Stromal cell of bone marrow (primary cell): ENCODE measurements at places on chromosomes 5 and 9.

DNA sequence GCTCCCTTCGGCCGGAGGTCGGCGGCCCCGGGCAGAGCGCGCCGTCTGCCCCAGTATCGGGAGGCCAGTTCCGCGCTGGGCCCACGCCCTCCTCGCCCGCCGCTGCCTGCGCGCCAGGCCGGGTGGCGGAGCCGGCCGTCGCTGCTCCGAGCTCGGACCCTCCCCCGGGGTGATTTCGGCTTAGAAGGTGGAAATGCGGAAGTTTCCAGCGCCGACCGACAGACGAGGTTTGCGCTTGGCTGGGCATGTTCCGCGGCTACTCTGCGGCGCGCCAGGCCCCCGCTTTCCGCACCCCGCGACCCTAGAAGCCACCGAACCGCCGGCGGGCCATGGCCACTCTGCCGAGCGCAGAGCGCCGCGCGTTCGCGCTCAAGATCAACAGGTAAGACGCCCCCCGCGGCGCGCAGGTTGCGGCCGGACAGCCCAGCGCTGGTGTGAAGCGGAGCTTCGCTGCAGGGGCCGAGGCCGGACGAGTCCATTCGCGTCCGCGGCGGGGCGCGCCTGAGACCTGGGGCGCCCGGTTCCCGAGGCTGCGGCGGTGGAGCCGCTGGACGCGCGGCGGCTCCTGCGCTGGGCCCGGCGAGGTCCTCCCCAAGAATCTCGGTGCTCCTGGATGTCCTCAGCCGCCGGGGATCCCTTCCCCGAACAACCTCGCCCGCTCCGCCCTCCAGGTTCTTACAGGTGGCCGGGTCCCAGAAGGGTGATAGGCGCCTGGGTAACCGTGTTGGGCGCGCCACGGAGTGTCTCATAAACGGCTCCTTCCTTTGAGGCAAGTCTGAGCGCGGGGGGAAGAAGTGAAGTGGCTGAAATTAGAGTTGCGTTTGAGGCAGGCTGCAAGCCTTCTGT, at the start of gene DOCK8:
Gene DOCK8 (plus strand): TSS at position 218 of the 846 bp plus-strand sequence. CDS start 112 bp downstream, at position 330.
- no peak for DNase-seq

- DNase-seq = no peak
Observed at GRCh38 chr5:10306114-10306513, 1.6 kb downstream of the CMBL start.

DNA sequence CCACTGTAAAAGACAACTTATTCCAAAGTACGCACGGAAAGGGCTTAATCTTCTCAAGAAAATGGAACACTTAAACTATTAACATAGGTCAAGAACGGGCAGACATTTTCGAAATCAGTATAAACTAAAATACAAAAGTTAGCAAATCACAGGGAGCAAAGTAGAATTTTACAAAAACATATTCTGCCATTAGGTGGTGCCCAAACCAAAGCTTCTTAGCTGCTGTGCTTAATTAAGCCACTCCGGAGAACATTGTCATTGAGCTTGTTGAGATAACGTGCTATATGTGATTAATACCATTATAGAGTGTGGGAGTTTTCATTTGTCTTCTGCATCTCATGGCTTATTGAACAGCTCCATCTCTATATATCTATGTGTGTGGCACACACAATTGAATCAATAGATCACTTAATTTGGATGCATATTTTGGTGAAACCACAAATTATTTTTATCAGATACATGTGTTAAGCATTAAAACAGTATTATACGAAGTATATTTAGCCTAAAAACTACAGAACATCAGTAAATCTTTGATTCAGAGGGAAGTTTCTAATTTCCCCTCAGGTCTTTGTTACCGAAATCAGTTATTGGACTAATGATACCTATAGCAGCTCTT, 23.4 kb downstream of the UBLCP1 start:
- DNase-seq = no peak

- DNase-seq = no peak
Observed at GRCh38 chr9:126675147-126675467, 61.4 kb downstream of the LMX1B start.

GRCh38 chr9:135281151-135281550, 193.7 kb downstream of the OLFM1 start:
- no peak for DNase-seq

DNA sequence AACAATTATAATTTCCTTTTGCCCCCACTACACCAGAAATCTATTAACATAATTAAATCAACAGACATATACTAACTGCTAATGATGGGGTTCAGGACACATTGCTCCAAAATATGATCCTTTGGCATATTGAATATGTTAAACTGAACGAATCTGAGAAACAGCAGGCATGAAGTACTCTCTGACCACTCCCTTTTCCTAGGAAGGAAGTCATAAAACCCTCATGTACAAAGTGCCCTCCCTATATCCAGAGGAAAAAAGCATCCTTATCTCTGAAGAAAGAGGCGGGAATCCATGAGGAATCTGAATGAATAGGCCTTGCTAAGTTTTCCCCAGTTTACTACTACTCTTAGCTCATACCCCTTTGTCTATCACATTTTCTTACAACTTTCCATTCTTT, 67.9 kb downstream of the ADAMTS6 start:
- DNase-seq = no peak
